ENCODE measurements at places on chromosomes 6 and 20.

DNA sequence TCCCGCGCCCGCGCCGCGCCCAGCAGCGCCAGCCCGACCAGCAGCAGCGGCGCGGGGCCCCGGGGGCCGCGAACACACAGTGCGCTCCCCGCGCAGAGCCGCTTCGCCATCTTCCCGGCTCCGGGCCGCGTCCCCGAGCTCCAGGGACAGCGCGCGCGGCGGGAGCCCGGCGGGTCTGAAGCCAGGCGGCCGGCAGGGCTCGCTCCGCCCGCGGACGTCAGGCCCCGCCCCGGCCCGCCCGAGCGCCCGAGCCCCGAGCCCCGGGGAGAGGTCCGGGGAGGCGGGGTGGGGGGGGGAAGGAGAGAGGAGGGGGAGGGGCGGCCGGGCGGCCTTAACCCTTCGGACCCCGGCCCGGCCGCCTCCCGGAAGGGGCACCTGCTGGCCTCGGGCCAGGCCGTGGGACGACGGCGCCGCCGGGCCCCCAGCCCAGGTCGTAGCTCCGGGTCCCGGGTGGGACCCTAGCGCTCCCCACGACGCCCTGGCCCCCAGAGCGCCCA lies at the start of gene LAMA5:
TSS of gene LAMA5 (minus strand) at position 177 of the 497 bp plus-strand sequence. CDS start at position 110, 67 bp downstream.
- DNase-seq = peak; percentile 69

DNA sequence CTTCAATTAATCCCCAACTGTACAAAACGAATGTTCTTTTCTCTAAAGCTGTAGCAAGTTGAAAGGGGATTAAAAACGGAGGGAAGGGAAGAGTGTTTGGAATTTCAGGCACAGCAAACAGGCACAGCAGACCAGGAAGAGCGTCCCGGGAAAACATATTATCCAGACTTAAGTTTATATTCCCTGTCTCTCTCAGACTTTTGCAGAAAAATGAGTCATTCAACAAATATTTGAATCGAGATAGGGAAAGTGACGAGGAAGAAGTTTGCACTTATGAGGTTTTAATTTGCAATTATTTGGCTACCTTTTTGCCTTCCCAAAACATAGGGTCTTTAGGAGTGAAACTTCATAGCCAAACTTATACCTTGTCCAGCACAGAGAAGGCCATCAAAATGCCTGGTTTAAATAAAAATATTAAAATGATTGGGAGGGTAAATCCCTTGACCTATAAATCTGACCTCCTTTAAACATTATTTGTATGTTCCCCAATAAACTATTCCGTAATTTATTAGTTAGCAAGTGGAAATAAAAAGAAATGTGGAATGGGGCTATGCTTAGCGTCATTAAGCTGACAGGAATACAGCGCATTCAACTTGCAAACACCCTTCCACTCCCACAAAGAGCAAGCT lies 16.0 kb downstream of the HFE start:
- no peak for DNase-seq

DNA sequence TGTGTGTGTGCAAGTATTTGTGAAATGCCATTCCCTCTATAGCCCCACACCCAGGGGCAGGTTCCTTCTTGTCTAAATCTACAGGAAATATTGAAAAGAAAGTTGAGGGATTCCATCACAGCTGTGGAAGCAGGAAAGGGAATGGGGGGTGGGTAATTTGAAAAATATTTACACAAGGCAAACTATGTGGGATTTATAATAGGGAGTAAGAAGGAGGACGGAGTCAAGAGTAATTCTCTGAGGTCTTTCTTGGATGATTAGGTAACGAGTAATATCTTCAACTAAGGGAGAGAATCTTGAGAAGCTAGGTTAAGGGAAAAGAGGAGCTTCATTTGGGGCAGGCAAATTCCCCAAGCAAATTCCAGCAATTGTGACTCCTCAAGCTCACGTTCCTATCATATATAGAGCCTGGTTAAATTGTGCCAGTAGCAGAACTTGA lies 113.5 kb upstream of the SGK1 start:
- no peak for DNase-seq

- no peak for DNase-seq
Measured at GRCh38 chr6:135191508-135192255, 10.6 kb downstream of the MYB start.

DNA sequence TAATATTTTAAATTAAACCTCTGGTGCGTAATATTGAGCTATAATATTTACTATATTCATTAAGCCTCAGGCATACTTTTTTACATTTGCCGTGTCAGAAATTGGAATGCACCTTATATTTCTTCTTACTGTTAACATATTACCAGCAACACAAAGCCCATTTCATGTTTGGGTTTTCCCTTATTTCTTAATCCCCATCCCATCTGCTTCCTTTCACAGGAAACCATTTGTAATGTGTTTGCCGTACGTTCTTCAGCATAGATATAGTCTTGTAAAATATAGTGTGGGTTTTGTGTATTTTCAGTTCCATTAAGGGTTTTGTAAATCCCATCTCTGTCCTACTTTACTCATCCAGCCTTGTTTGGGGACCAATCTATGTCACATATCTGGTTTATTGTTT lies 6.5 kb downstream of the EYS start:
- DNase-seq = no peak

- DNase-seq = no peak
Measured at GRCh38 chr6:128532827-128533226, 12.4 kb upstream of the PTPRK start.

All from SHP77 (cell line).